T-helper 9 cell (primary cell): ENCODE measurements at places on chromosomes 1 and 21.

DNA sequence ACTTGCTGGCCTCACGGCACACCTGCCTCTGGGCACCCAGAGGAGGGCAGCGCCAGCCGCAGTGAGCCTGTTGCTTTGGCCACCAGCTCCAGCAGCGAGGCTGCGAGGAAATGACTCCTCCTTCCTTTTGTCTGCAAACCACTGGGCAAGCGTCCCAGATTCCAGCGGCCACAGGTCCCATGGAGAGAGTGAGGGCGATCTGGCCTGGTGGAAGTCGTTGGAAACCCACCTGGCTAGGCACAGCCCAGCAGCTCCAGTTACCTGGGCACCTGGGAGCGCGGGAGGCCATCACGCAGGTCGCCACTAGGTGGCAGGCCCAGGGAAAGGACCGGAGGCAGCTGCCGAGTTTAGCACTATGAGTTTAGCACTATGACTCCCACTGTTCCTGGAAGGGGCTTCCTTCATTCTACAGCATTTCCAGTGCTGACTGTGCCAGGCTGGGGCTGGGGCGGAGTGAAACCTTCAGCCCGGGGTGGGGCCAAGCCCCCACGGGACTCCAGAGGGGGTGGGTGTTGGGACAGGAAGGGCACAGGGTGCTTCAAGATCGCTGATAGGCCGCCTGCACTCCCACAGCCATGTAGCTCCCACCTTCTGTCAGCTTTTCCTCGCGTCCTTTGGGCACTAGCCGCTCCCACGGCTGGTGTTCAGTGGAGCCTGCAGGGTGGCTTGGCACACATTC, 1.1 kb upstream of the ESPN start:
- DNase-seq, result peak; percentile 62

- no peak for DNase-seq
These were observed 27.6 kb downstream of the INPP5B start for GRCh38 chr1:37919277-37919676.

GRCh38 chr1:2566101-2567045, 10.2 kb downstream of the TNFRSF14 start:
- DNase-seq, result no peak

DNA sequence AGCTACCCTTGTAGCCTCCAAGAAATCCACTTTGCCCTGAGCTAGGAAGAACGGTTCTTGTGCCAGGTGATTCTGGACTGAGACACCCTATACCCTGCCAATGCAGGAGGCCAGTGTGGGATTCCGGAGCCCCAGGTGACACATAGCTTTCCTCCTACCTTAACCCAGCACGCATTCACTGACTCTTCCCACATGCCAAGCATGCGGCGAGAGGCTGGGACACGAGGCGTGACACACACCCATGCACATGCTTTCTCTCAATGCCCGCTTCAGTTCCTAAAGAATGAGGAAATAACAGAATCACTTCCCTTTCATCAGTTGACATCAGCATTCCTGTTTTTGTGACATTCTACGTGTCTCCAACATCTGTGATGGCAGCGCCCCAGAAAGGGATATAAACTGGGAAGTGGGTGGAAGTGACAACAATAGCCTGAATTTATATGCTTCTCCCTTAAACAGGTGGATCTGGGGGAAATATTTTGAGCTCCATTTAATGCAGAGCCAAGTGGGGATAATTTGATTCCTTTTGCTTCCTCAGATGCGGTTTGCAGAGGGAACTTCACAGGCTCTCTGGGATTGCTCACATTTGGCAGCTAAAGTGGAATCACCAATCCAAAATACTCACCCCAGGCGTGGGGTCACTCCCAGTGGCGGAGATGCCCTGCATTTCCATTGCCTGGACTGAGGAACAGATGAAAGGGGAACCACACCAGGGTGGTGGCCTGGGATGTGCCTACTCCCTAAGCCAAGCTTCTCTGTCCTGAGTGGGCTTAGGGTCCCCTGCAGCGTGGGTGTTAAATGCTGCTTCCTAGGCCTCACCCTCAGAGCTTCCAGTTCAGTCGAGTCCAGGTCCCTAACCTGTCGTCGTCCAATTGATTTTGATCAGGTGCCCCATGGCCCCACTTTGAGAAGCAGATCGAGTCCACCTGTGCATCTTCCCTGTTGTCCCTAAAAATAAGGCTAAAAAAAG, 445.1 kb downstream of the SIPA1L2 start:
- DNase-seq, result no peak

DNA sequence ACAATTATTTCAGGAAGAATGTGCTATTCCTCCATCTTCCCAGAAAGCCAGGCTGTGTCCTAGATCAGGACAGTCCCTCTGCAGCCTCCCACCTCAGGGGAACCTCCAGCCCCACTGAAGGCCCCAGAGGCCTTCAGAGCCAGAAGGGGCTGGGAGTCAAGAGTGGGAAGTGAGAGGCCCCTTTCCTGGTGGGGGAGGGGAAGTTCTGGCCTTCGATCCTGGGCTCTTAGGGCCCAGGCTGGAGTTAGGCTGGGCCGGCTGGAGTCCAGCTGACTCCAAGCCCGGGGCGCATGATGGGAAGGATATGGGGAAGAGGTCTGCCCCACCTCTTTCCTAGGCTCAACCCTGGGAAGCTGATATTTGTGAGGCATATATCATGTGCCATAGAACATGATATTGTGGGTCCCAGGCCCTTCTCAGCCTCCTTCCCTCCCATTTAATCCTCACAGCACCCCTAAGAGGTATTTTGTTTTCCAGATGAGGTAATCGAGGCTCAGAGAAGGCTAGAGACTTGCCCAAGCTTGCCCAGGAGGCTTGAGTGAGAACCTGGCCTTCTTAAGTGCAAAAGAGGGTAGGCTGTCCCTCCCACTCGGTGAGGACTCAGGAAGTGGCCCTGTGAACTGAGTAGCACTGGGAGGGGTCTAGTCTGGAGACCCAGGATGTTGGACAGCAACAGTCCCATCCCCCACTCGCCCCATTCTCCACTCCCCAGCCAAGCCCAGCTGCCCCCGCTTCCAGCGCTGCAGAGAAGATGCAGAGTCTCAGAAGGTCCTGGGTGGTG, 18.6 kb upstream of the HSPG2 start:
- no peak for DNase-seq

DNA sequence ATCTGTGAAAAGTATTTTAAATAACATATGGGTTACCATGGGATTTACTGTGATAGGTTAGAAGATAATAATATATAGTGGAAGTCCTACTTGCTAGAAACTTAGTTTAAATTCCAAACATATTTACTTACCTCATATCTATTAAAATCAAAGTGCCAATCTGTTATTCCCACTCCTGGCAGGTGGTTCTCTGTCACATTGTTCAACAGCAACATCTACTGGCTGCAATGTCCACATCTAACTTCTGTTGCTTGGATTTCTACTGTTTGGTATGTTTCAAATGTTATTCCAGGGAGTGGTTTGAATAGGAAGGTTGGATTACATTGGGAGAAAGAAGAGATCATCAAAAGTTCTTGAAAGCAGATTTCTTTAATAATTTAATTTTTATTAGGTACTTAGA, 122.5 kb upstream of the NCAM2 start:
- DNase-seq, result no peak

- peak; percentile 15 for DNase-seq
These were observed 16.9 kb upstream of the MTF2 start for GRCh38 chr1:93061895-93062792.

DNA sequence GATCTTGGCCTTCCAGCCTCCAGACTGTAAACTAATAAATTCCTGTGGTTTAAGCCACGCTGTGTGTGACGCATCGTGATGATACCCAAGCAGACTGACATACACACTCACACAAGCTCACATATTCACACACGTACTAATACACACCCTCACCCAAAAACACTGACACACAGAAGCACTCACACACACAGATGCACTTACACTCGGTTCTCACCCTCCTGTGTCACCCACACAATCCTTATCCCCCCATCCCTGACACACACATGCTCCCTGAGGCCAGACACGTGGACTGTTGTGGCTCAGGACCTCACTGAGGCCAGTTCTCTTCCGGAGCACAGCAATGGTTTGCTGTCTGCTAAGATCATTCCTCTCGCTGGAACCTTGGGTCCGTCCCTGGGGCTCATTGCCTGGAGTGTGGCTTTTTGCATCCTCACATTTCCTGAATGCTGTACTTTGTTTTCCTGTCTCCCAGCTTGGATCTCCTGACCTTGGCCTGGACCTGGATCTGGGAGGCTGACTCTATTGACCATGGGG, 76.9 kb upstream of the LYST start:
- no peak for DNase-seq

GRCh38 chr1:110235834-110236682, 25.9 kb downstream of the KCNC4 start:
- no peak for DNase-seq

- peak; percentile 91 for DNase-seq
These were observed at the start of gene IL20 for GRCh38 chr1:206864939-206865671. Gene IL20 (plus strand): TSS chr1:206865623. CDS start chr1:206865853, 230 bp downstream.

DNA sequence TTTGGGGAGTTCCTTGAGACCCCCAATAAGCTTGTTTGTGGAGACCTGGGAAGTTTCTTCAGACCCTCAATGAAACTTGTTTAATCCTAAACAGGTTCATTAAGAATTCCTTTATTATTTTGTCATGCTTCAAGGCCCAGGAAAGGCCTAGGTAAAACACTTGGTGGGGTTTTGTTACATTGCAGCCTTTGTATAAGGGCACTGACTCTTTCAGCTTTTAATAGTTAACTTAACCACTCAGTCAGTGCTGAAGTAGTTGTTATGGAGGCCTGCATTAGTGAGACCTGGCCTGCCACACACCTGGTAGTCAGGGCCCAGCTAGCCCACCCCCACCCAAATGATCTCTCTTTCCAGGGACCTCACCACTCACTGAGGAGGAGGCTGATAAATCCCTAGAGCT, 103.7 kb downstream of the FCRL5 start:
- no peak for DNase-seq

DNA sequence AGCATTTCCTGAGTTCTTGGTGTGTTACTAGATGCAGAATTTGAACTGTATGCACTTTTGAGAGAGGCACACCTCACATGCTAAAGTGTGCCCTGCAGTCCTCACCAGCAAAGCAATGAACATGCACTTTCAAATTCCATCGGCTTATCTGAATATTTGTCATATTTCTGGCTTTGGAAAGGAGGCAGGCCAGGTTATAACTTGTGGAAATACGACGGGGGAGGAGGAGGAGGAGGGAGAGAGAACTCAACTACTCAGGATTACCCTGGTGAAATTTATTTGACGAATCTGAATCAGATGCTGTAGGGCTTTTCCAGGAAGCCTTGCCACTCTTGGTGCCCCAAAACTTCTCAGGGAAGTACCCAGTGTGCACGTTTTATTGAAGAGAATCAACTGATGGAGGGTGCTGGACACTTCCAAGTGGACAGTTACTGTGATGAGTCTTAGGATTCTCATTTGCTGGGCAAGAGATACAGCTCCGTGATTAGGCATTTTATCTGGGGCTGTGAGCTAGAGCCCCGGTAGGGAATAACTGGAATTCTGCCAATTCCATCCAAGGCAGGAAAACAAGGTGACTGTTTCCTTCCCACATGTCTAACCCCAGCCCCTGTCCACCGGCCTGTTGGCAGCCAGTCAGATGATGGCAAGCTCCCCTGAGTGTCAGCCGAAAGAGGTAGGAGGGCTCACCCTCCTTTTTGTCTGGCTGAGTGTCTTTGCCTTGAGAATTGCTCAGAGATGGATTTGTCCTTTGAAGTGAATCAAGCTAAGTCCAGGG, 3.8 kb downstream of the PDPN start:
- no peak for DNase-seq

GRCh38 chr1:40825435-40825788, 36.8 kb downstream of the CITED4 start:
- no peak for DNase-seq

DNA sequence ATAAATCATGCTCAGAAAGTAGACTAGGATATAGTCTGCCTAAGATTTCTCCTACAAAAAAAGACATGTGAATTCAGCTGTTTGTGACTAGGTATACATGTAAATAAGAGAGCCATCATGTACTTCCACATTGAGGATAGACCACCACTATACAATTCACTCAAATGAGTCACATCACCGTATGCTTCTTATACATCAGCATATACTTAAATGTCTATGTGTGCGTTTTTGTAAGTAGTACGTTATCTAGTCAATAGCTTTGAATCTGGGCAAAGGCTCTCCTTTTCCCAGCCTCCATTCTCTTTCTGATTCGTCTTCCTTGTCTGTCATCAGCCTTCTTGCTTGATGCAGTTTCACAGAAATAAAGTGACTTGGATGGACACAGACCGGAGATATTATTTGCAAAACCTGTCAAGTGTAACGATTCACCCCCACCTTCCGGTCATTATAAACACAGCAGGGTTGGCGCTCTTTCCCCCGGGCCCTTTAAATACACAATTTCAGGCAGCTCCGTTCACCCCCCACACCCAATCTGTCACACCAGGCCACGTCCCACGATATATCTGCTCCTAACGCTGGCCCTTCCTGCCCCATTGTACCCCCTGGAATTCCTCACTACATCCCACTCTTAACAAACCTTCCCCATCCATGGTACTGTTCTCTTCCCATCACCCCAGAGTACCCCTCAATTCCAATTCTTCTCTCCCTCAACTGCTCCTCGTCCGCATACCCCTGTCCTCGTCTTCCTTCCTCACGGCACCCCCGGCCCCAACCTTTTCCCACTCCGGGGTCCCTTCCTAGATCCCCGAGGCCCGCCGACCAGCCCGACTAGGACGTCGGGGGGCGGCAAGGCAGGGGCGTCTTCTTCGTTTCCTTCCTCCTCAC, 636 bp downstream of the VAMP4 start:
- peak; percentile 16 for DNase-seq

- no peak for DNase-seq
These were observed 74.9 kb downstream of the DNAH14 start for GRCh38 chr1:225004396-225004795.

DNA sequence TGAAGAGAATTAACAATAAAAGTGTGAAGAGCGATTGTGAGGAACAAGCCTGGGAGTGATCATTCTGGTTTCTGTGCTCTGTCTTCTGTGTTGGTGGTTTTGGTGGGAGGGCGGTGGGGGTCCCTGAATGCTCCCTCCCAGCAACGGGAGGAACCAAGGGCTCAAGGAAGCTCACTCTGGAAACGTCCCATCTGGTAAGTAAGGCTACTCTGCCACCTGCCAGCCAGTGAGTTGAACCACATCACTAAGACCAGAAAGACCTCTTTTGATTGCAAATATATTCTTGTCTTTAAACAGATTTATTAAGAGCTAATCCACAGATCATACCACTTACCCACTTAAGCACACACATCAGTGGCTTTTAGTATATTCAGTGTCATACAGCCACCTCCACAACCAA, 125.0 kb downstream of the PRDM2 start:
- no peak for DNase-seq

DNA sequence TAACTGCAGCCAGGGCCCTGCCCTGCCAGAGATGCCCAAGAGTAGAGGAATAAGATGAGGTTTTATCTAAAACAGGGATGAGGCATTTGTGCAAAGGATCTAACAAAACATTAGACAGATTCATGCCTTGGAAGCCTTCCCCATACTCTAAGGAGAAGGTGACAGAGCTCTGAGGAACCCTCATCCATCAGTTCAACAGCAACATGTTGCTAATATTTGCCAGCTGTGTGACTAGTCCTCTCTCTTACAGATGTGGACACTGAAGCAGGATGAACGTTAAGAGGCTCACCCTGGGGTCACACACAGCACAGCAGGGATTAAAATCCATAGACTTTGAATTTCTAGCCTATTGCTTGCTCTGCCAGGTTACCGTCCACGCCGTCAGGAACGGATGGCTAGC, 99.0 kb downstream of the ZBTB18 start:
- DNase-seq, result no peak
